ENCODE measurements at places on chromosomes 16 and 17.

DNA sequence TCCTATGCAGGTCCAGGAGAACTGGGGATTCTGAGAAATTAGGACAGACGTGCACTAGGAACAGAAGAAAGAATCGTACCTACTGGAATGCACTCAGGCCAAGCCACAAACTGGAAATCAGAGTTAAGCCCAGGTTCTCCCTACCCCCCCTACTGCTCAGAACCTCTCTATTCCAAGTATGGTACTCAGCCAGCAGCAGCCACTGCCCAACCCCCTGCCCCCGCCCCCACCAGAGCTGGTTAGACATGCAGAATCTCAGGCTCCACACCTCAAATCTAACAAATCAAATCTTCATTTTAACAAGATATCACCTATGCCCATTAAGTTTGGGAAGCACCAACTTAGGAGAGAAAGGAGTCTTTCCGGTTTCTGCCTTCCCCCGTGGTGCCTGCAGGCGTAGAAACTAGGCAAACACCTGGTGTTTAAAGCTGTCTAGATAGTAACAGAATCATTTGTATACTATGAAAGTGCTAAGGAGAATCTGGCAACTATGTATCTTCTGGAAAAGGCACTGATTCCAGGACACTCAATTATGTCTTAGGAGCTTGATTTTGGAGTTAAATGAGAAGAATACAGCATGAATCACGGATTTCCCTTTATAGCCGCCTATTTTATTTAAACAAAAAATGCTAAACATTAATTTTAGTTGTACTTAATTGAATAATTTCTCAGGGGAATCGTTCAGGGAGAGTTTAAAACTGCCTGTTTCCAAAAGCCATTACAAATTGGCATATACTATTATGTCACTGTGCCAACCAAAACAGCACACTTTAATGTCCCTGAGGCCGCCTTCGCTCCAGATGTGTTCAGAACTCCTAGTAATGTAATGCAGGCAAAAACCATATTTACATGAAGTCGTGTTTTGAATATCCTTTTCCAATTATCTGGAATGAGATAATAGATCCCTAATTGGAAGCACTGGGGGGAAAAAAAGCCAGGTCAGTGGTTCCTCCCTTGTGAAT lies 166.5 kb downstream of the STX8 start:
- DNase-seq, result no peak

DNA sequence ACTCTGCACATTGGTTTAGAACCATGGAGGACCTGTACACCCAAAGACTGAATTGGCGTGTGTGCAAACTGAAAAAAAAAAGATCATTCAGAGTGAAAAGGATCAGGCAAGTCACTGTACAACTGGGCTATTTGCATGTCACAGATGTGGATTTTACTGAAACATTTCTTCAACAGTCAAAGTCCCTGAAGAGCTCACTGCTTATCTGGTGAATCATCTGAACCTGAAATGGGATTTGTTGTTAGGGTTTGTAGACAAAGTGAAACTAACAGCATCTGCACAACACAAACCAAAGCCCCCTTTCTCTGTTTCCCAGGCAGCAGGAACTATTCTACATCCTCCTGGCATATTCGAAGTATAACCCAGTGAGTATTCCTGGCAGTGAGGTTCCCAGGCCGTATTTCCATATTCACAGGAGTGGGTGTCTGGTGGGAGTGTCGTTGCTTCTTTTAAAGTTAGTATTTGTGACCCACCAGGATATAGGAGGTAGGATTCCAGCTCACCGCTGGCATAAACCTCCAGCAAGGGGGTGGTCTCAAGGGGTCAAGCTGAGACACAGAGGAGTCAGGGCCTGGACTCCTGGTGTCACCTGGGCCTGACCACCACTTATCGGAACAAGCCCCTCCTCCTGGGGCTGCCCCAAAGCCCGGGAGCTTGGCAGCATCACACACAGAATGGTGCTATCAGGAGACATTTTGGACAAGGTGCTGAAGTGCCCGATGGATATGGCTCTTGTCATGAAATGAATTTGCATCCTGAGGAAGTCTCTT lies 80.9 kb downstream of the GOSR1 start:
- DNase-seq, result no peak

DNA sequence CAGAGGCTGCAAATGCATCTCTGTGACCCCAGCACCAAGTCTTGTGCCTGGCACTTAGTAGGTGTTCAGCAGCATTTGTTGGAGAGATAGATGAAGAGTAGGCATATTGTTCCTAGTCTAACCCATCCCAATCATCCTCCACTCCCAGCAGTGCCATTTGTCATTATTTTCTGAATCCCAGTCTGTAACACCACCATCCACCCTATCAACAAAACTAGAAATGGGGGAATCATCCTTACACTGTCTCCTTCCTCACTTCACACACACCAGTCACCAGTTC lies 95.9 kb upstream of the TBX2 start:
- no peak for DNase-seq

- no peak for DNase-seq
Observed at GRCh38 chr16:75535211-75535843, 581 bp downstream of the CHST5 start.

DNA sequence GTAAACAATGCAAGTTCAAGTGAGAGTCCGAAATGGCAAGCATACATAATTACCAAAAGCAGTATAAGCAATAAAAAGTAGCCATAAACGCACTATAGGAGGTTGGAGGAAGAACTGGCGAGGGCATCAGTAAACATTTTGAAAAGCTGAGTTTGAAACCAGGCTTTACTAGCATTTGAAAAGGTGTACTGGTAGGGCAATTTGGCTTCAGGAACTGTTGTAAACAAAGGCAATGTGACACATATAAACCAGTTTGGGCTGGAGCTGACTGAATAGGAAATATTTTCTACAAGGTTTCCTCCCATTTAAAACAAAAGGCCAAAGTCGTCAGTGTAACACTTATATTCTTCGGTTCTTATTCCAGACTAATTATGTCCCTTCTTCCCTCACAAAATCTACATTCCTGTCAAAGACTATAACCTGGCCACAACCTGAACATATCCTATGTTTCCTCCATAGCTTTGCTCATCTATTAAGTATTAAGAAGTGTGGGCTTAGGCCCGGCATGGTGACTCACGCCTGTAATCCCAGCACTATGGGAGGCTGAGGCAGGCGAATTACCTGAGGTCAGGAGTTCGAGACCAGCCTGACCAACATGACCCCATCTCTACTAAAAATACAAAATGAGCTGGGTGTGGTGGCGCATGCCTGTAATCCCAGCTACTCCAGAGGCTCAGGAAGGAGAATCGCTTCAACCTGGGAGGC lies 7.8 kb downstream of the CBX1 start:
- DNase-seq, result no peak

GRCh38 chr17:21162394-21162775 lies 35.6 kb downstream of the DHRS7B start:
- no peak for DNase-seq

DNA sequence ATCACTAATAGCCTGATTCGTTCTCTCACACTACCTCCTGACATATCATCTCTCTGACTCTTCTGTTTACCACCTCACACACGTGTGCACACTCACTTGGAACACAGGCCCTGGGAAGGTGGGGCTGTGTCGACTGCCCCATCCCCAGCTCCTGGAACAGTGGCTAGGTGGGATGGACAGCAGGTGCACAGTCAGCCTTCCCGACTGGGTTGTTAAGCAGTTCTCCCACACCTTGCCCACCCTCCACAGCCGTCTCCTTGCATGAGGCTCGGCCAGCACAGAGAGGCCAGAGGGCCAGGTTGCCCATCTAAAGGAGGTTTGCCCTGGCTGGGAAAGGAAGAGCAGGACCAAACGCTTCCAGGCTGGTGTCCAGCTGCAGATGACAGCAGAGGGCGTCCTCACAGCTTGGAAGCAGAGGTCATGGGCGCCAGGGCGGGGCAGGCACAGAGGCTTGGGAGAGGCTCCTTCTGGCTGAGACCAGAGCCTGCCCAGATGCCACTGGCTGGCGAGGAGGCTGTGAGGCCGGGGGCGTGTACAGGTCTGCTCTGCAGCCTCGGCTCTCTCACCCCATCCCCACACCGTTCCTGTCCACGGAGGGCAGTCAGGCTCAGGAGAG lies 92.8 kb downstream of the AMFR start:
- DNase-seq, result no peak

DNA sequence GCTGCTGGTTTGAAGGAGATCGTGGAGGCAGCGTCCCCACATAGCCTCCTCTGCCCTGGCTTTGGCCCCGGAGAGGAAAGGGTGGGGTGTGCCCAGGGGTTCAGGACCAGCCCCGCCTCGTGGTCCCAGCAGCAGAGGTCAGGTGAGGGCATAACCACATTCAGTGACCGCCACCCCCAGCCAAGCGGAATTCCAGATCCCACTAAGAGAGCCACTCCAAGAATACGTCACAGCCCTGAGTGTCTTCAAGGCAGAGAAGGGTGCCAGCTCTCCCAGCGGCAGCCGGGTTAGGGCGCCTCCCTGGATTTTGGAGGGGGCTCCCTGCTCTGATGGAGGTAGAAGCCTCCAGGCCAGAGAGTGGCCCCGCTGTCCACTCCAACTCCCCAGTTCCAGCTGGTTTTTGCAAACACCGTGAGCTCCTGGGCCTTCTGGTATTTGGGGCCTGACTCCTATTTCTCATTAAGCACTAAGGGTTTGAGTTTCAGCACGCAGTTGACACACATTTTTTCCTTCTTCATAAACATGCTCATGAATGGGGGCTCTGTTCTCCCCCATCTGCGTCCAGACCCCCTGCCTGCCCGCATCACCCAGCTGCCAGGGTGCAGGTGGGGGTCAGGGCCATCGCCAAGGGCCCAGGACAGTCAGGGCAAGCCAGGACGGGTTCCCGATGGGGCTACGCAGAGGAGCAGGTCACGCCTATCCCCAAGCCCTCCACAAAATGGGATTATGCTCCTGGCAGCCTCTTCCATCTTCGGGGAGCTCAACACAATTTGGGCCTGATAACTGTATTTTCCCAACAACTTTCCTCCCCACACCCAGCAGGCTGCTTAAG lies 98.4 kb upstream of the PLCG2 start:
- DNase-seq, result no peak

- no peak for DNase-seq
Observed at GRCh38 chr17:2782055-2782454, 14.2 kb upstream of the RAP1GAP2 start.

- DNase-seq, result no peak
Observed at GRCh38 chr16:19717314-19717713, 713 bp downstream of the KNOP1 start.

DNA sequence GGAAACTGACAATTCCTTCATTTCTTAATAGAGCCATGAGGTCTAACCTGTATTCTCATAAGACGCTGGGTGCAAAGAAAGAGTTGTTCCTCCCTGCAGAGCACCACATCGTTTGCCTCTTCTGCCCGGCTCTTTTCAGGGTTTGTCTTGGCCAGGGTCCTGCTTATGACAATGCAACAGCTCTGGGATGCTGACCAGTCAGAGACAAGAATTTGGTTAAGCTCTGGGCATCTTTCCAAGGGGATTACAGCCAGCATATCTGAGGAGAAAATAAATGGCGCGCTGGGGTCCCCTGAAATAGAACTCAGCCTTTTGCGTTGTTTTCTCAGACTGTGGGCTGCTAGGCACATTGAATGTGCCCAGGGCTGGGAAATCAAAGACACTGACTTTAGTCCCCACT lies 128.6 kb downstream of the SHISA6 start:
- no peak for DNase-seq

GRCh38 chr17:31564883-31565301 lies 173.4 kb downstream of the RAB11FIP4 start:
- DNase-seq, result no peak

GRCh38 chr16:2692948-2693651 lies 10.8 kb downstream of the KCTD5 start:
- no peak for DNase-seq

GRCh38 chr17:43702637-43703036 lies 40.9 kb upstream of the MEOX1 start:
- DNase-seq, result no peak

DNA sequence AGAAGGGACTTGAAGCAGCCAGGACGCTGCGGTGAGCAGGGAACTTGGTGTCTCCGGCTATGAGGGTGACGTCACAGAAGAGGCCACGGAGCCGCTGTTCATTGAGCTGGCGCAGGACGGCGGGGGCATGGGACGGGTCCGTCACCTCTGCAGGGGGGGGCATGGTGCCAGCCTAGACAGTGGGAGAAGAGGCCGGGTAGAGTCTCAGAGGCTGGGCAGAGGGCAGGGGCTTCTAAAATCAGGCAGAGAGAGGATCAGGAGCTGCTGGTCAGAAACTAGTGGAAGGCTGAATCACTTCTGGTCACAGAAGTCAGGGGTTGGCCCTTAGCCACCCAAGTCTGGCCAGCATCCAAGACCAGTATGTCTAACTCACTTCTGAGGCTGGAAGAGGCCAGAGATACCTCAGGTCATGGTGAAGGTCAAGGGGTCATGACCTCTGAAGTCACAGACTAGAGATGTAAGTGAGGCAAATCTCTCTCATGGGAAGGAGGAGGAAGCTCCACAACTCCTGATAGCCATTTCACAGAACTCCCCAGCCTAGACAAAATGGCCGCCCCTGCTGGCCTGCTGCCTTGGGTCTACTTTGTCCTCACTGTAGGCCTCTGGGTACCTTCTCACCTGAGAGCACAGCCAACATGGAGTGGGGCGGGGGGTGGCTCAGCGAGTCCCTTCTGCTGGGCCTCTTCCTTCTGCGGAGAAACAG lies 12.6 kb downstream of the ZBTB4 start:
- no peak for DNase-seq

DNA sequence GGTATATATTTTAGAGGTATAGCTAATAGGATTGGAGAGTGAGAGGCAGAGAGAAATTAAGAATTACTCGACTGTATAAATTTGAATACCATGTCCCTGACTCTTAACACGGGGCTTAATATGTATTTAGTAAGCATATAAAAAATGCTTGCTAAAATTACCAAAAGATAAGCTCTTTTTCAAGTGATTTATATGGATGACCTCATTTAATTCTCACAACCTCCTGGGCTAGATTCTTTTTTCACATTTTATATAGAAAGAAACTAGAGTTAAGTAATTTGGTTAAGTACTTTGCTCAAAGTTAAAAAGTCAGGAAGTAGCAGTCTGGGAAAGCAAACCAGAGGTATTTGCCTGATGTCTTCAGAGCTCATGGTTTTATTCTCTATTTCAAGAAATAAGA lies 963.5 kb upstream of the SOX9 start:
- DNase-seq, result no peak

DNA sequence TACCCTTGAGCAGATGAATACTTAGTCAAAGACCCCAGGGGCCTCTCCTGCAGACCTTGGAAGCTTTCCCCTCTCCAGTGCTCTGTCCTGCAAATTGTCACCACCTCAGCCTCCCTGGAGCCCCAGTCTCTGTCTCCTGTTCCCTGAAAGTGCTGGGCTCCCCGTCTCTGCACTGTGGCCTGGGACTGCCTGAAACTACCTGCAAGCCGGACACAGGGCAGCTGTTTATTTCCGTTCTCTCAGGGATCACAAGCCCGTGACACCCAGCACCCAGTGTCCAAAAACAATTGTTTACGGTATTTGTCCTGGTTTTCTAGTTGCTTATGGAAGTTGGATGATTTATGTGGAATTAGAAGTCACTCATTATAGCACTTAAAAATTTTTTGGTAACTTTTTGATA lies 81.6 kb upstream of the CHMP6 start:
- DNase-seq, result no peak

DNA sequence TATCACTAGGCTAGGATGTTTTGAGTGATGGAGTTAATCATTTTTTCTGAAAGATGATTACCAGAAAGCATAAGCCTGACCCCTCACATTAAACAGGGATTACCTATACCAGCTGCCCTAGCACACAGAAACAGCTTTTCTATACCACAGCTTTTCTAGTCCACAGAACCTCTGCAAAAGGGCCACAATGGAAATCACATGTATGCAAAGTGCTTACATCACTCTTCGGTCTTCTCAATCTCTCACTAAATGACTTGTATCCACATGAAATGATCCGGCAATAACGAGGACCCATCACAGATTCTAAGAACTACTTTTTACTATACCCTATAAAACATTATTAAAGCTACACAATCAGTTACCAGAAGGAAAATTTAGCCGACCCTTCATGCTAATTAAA lies 2.6 kb downstream of the CSNK2A2 start:
- no peak for DNase-seq

GRCh38 chr17:9285602-9286427 lies 264.5 kb downstream of the NTN1 start:
- DNase-seq, result no peak
